Vagina (tissue), 2 donors: ENCODE measurements at places on chromosomes 1 and 21. TPM values are rescaled to one million over a fixed set of nuclear protein-coding genes. Genes with fewer than 3 reads are reported as not detected.

DNA sequence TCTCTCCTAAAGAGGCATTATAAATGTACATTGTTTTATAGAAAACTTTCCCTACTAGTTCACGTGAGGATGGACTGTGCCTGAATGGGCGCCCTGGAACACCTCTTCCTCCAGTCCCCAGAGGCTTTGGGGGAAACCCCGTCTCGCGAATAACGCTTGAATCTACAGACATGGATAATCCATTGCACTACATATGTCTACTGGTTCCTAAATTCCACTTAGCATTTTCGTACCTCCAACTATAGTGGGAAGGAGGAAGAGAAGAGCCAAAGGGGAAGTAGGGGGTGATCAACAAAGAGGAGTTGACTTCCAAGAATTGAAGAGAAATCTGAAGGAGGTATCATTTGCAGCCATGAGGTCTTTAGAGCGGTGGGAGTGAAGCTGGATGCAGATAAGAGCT is 11.1 kb downstream of the BARHL2 start:
- no peak for DNase-seq

DNA sequence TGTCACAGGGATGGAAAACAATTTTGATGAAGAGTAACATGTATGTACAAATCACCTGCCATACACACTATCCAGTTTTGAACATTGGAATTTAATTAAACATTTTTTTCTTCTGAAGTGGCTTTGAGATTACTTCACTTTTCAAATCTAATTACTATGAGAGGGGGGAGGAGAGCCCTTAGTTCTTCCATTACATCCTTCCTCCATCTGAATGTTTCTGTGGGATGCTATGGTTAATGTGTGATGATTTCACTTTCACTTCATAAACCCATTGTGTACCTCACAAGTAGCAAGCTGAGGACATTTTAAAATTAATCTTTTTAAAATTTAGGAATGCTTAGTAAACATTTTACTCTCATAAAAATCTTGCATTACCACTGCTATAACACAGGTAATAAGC is 156.9 kb downstream of the RUNX1 start:
- DNase-seq, result no peak

GRCh38 chr1:204445860-204446412 is 34.3 kb upstream of the PPP1R15B start:
- no peak for DNase-seq

DNA sequence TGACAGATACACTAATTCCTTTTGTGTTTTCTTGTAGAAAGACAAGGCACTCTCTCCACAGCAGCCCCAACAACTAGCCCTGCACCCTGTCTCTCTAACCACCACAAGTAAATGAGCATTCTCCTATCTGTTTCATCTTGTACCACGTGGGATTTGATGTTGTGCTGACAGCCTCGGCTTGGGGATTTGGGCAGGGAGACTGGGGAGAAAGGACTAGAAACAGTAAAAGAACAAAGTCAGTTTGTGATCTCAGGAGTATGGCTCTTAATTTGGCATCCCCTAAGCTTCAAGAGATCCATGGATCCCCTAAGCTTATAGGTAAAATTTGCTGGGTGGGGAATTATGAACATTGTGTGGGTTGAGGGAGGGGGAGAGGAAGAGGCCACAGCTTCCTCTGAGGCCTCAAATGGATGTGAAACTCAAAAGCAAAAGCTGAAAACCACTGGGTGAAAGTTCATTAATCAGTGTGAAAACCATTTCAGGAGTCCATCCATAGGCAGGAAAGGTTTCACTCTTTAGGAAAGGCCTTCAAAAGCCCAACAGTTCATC is 3.1 kb downstream of the C1orf162 start:
- no peak for DNase-seq

DNA sequence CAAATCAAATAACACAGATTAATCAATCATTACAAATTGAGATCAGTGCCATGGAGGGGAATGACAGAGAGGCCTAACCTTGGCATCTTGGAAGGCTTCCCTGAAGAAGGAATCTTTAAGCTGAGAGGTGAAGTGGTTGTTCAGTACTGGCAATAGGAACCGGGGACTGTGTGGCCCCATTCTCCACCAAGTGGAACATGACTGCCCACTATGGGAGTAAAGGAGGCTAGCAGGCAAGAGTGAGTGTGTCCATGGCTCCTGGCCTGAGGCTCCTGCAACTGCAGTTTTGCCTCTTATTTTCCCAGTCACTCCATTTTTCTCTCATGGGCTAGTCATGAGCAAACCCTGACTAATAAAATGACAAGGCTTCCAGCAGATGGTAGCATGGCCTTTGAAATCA is 112.2 kb upstream of the GJB5 start:
- no peak for DNase-seq

GRCh38 chr1:223712850-223713474 is 623 bp downstream of the CAPN2 start:
- DNase-seq, result no peak

DNA sequence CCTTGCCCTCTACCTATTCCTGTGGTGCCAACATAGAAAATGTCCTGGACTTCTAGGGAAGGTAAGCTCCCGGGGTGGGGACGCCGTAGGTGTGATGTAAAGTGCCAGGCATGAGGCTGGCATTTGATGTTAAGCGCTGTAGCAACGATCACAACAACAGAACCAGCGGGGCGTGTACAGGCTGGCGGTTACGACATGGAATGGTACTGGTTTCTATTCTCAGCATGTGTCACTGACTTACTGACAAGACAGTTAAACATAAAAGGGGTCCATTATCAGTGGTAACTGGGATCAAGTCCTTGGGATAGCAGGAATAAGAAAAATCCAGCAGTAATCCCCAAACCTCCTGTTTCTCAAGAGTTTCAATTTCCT is 58.9 kb downstream of the TGFBR3 start:
- no peak for DNase-seq

DNA sequence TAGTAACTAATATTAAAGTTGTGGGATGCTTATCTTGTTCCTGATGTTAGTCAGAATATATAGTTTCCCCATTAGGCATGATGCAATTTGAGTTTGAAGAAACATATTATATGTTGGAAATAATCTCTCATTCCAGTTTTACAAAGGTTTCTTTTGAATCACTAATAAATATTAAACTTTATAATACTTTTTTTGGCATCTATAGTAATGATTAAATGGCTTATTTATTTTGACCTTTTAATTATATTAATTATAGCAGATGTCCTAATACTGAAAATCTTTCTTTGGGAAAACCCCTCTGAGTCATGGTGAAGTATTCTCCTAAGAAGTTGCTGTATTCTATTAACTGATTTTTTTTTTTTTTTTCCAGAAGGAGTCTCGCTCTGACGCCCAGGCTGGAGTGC is 28.5 kb upstream of the PTGS2 start:
- no peak for DNase-seq

DNA sequence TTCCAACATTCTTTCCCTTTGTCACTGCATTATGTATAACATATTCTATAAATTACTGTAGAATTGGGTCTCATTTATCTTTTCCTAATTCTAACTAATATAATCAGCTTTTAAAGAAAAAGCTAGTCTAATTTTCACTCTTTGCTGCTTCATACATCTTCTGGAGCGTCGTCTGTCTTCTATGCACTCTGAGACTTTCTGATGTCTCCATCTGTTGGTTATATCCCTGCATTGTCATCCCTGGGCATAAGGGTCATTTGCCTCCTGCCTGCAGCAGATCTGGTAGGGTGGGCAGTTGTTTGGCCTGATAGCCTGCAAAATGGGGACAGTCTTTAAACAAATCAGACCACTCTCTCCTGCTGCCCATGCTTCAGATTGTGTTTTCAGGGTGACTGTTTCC is 40.8 kb upstream of the DYNLT5 start:
- no peak for DNase-seq

GRCh38 chr1:155909894-155910293 is 1.3 kb downstream of the RIT1 start:
- DNase-seq, result no peak

DNA sequence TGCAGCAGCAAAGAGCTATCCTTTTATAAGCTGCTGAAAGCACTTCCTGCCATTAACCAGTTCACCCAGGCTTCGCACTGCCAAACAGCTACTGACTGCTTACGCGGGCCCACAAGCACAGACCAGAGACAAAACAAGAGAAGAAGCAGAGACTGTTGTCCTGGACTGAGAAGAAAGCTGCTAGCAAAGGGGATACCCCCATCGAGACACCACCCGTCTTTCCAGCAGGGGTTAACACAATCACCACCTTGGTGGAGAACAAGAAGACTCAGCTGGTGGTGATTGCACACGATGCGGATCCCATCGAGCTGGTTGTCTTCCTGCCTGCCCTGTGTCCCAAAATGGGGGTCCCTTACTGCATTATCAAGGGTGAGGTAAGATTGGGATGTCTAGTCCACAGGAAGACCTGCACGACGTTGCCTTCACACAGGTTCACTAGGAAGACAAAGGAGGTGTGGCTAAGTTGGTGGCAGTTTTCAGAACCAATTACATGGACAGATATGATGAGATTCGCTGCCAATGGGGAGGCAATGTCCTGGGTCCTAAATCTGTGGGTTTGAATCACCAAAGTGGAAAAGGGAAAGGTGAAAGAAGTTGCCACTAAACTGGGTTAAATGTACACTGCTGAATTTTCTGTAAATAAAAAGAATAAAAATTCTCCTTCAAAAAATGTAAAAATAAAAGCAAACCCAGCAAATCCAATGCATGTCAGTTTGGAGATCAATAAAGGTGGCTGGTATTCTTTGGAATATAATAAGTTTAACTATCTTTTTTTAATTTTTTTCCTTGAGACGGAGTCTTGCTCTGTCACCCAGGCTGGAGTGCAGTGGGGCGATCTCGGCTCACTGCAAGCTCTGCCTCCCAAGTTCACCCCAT is 1.2 kb downstream of the FMO5 start:
- no peak for DNase-seq

- DNase-seq, result no peak
Measured at GRCh38 chr1:113125517-113125916, 52.5 kb downstream of the LRIG2 start.

- no peak for DNase-seq
Measured at GRCh38 chr1:171961861-171962260, 120.6 kb downstream of the DNM3 start.

GRCh38 chr1:32491386-32491785 is 26.5 kb downstream of the ZBTB8B start:
- no peak for DNase-seq

DNA sequence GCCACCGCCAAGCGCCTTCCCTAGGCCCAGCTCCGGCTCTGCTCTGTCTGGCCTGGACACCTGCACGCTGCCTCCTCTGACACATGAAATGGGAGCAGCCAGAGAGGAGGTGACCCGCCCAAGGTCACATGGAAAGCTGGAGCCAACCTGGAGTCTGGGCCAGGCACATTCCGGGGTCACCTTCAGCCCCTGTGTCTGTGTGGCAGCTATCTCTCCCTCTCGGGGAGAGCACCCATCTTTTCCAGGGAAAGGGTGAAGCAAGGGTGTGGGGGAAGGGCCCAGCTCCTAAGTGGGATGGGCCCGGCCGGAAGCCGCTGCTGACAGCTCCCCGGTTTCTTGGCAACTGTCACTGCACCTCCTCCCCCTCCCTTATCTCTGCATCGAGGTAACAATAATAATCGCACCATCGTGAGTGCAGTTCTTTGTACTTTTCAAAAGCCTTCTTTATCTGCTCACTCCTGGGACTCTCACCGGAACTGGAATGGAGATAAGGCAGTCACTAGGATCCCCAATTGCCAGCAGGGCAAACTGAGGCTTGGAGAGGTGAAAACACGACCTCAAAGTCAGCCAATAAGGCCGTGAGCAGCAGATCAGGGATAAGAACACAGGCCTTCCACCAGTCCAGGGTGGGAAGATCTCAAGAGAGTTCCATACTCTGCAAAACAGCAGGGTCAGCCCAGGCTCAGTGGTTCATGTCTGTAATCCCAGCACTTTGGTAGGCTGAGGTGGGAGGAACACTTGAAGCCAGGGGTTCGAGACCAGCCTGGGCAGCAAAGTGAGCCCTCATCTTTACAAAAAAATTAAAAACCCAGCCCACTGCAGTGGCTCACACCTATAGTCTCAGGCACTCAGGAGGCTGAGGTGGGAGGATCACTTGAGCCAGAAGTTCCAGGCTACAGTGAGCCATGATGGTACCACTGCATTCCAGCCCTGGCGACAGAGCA is 36.9 kb downstream of the RAP1GAP start:
- DNase-seq, result no peak

DNA sequence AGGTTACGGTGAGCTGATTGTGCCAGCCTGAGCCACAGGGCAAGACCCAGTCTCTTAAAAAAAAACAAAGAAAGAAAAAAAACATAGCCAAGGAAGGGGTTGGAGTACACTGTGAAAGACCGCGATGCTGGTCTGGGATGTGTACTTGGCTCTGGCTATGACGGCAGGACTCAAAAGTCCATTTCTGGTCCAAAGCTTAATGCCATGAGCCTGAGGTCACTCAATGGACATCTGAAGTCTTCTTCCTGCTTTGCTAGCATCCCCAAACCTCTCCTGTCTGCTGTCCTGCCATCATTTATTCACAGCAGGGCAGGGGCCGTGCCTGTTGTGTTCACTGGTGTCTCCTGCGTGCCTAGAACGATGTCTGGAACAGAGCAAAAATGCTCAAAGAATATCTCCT is 1.5 kb upstream of the ARHGEF10L start:
- DNase-seq, result no peak

- no peak for DNase-seq
Measured at GRCh38 chr1:41245659-41246058, 3.6 kb upstream of the SCMH1 start.

DNA sequence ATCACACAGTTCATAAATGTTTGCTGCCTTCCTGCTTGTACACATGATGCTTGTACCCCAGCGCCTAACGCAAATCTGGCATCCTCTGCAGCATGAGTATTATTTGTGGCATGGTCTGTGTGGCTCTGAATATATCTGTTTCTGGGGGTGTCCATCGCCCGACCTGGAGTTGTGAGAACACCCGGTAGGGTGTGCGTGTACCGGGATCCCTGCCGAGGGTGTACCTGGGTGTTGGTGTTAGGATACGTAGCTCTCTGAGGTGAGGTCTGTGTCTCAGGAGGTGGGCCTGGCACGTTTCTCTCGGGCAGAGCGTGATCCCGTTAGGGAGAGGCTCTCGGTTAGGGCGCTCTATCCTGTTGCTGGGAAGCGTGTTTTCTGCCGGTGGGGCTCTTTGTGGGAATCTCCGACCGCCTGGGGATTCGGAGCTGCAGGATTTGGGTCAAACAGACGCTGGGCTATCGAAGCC is 10.4 kb upstream of the CDC20 start:
- DNase-seq, result no peak

- DNase-seq, result no peak
Measured at GRCh38 chr1:229253151-229253974, 17.5 kb upstream of the RAB4A start.

DNA sequence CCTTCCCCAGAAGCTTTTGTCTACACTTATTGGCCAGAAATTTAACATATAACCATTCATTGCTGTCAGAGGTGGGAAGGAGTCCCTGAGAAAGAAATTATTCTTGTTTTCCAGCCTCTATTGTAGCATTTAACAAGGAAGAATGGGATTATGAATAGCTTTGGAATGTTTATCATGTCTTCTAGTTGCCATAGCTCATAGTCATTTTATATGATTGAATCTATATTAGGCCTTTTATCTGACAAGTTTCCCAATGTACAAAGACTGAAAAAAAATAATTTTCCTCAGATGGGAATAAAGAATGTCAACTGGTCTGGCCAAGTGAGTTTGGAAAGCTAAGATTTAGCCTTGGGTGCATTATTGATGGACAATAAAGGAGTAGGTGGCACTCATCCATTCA is 28.3 kb downstream of the PTPRC start:
- no peak for DNase-seq

Gene SPRR1B
- 216 TPM for total RNA-seq

Gene AUNIP
- 1.5 TPM for total RNA-seq

Gene ZNF648
- total RNA-seq, result not detected

Gene PTGER3
- 17.7 TPM for total RNA-seq

Gene MAB21L3
- total RNA-seq, result 4.4 TPM

Gene DDAH1
- 10.3 TPM for total RNA-seq

Gene RNF223
- 4.9 TPM for total RNA-seq

Gene MRPS14
- 14.7 TPM for total RNA-seq
